ENCODE measurements at places on chromosomes 6 and 20. TPM values are rescaled to one million over a fixed set of nuclear protein-coding genes. Genes with fewer than 3 reads are reported as not detected.

DNA sequence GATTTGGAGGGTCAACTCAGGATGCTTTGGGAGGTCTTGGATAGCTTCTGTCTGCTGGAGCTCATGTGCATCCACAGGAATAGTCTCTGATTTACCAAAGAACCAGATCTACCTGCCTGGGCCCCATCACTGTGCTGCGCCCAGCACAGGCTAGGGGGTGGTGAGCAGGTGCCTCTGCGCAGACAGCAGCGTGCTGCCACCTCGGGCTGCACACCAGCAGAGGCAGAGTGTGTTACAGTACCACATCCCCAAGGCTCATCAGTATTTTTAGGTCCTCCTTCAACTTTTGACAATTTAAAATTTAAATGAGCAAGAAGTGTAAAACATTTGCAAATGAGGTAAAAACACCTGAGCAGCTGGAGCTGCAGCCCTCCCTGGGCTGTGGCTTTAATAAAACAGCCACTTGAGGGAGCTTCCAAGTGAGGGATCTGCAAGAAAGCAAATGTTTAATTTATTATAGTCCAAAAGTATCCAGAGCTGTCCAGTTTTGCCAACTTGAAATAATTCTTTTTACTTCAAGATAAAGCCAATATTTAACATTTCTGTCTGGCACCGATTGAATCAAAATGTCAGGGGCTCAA is 324.9 kb downstream of the ZFAND3 start:
- H3K27me3 ChIP-seq, result no peaks in the 10 kb centered on the region
- peaks cover 8% of the 10 kb centered on the region for H3K36me3 ChIP-seq
- H3K4me3 ChIP-seq, result no peak overlapping the region
- DNase-seq, result no peak
- no peak overlapping the region for H3K27ac ChIP-seq
- no peaks in the 10 kb centered on the region for H3K4me1 ChIP-seq

DNA sequence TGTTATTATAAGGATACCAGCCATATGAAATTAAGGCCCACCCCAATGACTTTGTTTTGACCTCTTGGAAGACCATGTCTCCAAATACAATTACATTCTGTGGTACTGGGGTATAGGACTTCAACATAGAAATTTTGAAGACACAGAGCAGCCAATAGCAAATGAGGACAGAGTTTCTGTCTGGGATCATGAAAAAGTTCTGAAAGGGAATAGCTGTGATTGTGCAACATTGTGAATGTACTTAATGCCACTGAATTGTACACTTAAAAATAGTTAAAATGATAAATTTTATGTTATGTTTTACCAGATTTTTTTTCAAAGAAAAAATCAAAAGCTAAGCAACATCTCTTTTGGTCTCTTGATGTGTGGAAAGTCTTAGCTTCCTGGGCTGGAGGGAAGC is 27.0 kb upstream of the AGPAT4 start:
- H3K36me3 ChIP-seq, result no peaks in the 10 kb centered on the region
- peaks cover 5% of the 10 kb centered on the region for H3K27me3 ChIP-seq

DNA sequence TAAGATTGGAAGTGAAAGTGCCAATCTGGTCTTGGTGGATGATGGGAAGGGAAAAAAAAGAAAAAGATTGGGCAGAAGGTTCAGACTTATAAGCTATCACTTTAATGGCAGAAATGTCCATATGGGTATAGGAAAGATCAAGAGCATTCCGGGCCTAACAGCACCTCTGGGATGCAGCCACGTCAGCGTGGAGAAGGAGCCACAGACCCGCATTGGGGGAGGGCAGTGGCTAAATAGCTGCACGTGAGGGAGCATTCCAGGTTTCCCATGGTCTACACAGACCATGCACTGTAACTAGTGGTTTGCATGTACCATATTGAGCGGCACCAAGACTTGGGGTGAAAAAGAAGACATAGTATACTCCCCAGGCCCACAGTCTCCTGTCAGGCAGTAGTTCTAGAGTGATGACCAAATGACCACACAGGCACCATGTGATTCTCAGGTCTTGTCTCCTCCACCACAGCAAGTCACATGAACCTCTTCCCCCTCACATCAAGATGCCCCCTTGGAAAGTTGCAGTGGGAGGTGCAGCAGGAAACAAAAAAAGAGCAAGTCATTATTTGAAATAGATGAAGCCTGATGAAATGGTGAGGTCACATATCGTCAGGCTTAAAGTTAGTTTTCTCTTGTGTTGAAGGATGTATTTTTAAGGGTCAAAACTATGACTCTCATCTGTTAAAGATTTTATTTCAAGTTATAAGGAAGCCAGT is 94.4 kb upstream of the TNFAIP3 start:
- no peak overlapping the region for H3K4me3 ChIP-seq
- H3K27ac ChIP-seq, result no peak overlapping the region
- no peak for DNase-seq
- H3K4me1 ChIP-seq, result peaks cover 10% of the 10 kb centered on the region
- H3K27me3 ChIP-seq, result no peaks in the 10 kb centered on the region
- H3K36me3 ChIP-seq, result no peaks in the 10 kb centered on the region

DNA sequence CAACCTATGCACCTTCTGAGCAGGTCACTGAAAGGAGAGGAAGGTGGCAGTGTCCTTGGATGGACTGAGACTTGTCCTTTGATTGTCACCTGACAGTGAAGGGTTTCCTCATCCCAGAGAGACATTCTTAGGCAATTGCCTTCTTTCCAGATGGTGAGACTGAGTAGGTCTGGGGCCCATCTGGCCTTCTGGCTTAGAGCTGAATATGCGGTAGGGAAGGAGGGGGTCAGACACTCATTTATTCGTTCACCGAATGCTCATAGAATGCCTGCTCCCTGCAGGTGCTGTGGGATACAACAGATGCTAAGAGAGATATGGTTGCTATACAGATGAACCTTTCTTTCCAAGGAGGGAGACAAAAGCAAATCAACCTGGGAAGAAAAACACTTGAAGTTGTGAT is 76.8 kb downstream of the BMP6 start:
- no peaks in the 10 kb centered on the region for H3K4me1 ChIP-seq
- H3K4me3 ChIP-seq, result no peak overlapping the region
- H3K27ac ChIP-seq, result no peak overlapping the region
- no peaks in the 10 kb centered on the region for H3K36me3 ChIP-seq
- H3K27me3 ChIP-seq, result no peaks in the 10 kb centered on the region
- DNase-seq, result no peak

GRCh38 chr20:13302647-13303450 is 81.8 kb downstream of the ISM1 start:
- H3K4me3 ChIP-seq, result no peak overlapping the region
- no peak overlapping the region for H3K27ac ChIP-seq
- no peaks in the 10 kb centered on the region for H3K27me3 ChIP-seq
- DNase-seq, result no peak
- no peaks in the 10 kb centered on the region for H3K4me1 ChIP-seq
- no peaks in the 10 kb centered on the region for H3K36me3 ChIP-seq

GRCh38 chr6:99219788-99220187 is 129.7 kb downstream of the FAXC start:
- no peaks in the 10 kb centered on the region for H3K4me1 ChIP-seq
- no peaks in the 10 kb centered on the region for H3K36me3 ChIP-seq
- no peak overlapping the region for H3K4me3 ChIP-seq
- H3K27ac ChIP-seq, result no peak overlapping the region

DNA sequence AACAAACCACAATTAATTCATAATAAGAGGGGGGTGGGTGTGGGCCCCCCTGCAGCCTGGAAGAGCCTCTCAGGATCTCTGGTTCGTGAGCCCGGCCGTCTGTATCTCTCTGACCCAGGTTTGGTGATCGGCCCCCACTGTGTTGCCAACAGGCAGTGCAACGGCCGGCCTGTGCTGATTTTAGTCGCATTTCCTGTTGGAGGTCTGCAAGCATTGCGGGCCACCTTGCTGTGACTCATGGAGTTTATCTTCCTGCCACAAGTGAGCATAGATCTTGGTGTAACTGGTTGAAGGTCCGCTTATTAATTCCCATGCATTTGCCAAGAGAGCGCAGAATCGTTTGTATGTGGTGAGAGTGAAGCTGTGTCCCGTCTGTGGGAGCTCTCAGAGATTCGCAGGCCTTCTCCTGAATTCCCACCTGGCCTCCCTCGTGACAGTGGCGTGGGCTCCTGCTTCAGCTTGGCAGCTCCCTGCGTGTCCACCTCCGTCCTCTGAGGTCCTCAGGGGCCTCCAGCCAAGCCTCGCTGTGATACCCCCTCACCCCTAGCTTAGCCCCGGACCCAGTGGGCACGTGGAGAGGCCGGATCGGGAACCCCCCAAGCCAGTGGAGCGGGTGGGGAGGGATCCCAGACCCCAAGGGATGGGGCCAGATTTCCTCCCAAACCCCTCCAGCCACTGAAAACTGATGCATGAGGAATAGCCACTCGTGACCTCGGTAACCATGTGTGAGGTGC is 269.8 kb downstream of the CDH4 start:
- no peaks in the 10 kb centered on the region for H3K4me1 ChIP-seq
- H3K27ac ChIP-seq, result no peak overlapping the region
- H3K27me3 ChIP-seq, result peaks cover 7% of the 10 kb centered on the region
- no peak overlapping the region for H3K4me3 ChIP-seq

GRCh38 chr20:6471871-6472270 is 295.6 kb upstream of the BMP2 start:
- no peak for DNase-seq
- no peaks in the 10 kb centered on the region for H3K36me3 ChIP-seq
- H3K4me1 ChIP-seq, result no peaks in the 10 kb centered on the region
- no peak overlapping the region for H3K4me3 ChIP-seq

GRCh38 chr20:4244700-4245485 is 229.5 kb upstream of the RNF24 start:
- H3K27me3 ChIP-seq, result peaks cover 56% of the 10 kb centered on the region
- no peaks in the 10 kb centered on the region for H3K4me1 ChIP-seq
- no peak overlapping the region for H3K4me3 ChIP-seq

GRCh38 chr20:35297740-35298139 is 5.5 kb upstream of the FAM83C start:
- H3K27me3 ChIP-seq, result no peaks in the 10 kb centered on the region
- no peaks in the 10 kb centered on the region for H3K4me1 ChIP-seq
- H3K36me3 ChIP-seq, result no peaks in the 10 kb centered on the region
- H3K27ac ChIP-seq, result no peak overlapping the region

Gene EPPIN
- total RNA-seq, result not detected

Gene GABRR1
- total RNA-seq, result not detected

Gene TRIM15
- not detected for total RNA-seq
